ENCODE measurements at places on chromosomes 2 and 18. TPM values are rescaled to one million over a fixed set of nuclear protein-coding genes. Genes with fewer than 3 reads are reported as not detected.

DNA sequence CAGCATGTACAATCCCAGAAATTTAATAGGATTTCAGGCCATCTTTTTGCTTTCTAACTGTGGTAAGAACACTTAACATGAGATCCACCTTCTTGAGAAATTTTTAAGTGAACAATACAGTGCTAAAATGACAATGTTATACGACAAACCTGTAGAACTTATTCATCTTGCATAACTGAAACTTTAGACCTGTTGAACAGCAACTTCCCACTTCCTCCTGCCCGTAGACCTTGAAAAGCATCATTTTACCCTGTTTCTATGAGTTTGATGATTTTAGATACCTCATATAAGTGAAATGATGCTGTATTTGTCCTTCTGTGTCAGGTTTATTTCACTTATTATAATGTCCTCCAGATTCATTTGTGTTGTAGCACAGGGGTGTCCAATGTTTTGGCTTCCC is 128.2 kb downstream of the CD226 start:
- DNase-seq = no peak

DNA sequence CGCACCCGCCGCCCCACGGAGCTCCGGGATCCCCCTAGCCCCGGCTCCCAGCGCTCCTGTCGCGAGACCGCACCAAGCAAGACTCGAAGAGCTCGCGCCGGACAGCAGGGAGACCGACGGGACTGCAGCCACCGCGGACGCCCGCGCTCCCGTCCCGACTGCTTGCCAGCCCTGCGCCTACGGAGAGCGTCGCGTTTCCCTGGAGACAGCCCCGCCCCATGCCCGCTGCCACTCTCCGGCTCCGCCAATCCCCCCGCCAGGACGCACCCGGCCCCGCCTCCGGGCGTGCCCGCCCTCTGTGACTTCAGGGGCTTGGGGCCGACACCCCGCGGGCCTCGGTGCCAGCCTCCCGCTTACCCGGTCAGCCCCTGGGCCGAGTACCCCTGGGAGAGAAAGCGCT is at the start of gene ANKMY1:
TSS of gene ANKMY1 (minus strand) at position 181 of the 400 bp plus-strand sequence. CDS start 653 bp downstream, outside the sequence.
- DNase-seq = peak; percentile 78

DNA sequence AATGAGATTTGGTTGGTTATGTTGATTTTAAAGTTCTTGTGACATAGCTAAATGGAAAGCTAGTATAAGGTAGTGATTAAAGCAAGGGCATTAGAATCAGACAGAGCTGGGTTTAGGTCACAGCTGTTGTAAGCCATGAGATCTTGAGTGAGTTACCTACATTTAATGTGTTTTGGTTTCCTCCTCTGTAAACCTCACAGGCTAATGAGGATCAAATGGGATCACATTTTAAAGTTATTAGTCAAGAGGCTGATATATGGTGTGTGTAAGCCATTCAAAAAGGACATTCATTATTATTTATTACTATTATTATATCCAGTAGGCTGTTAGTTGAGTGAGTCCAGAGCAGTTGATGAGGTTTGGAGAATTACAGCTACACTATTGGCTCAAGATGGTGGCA is 416.2 kb downstream of the IRS1 start:
- no peak for DNase-seq

Gene GKN2
- not detected for total RNA-seq

Gene MEP1B
- 0.39 TPM for total RNA-seq

Gene SH3RF3
- total RNA-seq = 20.1 TPM

Gene SPC25
- 3.7 TPM for total RNA-seq

Gene DLX1
- not detected for total RNA-seq

Data from testis (tissue), 5 donors.